ENCODE measurements at places on chromosomes 1 and 21.
A peak's percentile ranks its signal among the peaks of the same experiment; 100 is the strongest.

- DNase-seq = no peak
Observed at GRCh38 chr1:67439277-67440029, 9.3 kb upstream of the SERBP1 start.

DNA sequence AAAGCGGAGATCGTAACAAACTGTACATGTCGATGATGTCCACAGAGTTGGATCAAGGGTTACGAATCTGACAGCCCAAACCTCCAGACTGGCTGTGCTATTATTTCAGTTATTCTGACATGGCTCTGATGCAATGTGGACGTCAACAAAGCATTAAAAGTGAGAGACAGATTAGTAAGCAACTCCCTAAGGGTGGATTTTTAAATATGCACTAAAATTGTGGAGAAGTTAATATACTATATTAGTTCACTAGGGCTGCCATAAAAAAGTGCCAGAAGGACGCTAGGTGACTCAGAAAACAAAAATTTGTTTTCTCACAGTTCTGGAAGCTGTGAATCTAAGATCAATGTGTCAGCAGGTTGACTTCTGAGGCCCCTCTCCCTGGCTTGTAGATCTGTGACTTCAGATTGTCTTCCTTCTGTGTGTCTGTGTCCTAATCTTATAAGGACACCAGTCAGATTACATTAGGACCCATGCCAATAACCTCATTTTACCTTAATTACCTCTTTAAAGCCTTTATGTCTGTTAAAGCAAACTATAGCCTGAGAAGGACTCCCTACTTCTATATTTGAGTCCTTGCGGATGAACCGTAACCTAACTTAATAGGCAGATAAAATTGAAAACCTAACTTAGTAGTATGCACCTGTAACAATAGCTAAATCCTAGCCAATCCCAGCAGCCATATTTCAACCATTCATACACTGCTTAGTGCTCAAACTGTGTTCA is 66.0 kb upstream of the BACH1 start:
- no peak for DNase-seq

GRCh38 chr1:232249339-232249738 is 380.6 kb downstream of the SIPA1L2 start:
- DNase-seq = no peak

- peak; percentile 76 for DNase-seq
Observed at GRCh38 chr21:43331962-43332828, 94.7 kb downstream of the SIK1 start.

DNA sequence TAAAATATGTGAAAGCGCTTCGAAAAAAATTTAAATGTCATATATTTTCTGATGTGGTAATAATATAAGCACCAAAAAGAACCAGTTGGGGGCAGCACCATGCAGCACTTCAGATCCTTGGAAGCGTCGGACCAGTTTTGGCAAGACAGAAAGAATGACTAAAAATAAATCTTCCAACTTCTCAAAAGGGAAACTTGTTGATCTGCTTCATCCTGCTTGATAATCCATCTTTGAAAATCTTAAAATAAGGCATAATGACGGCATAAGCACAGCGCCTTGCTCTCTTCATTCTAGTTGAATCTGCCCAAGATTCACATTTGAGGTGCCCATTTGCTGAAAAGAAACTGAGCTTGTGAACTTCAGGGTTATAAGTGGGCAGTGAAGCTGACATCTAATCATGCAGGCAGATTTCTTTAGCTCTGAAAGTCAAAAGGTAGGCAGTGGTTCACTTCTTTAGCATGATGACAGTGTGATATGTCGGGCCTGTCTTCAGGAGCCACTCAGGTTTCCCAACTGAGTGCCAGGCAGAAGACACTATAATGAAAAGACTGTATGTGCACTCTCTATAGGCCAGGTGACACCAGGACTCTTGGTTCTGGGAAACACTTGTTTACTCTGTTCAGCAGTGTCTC is 19.8 kb upstream of the MUTYH start:
- DNase-seq = peak; percentile 80

DNA sequence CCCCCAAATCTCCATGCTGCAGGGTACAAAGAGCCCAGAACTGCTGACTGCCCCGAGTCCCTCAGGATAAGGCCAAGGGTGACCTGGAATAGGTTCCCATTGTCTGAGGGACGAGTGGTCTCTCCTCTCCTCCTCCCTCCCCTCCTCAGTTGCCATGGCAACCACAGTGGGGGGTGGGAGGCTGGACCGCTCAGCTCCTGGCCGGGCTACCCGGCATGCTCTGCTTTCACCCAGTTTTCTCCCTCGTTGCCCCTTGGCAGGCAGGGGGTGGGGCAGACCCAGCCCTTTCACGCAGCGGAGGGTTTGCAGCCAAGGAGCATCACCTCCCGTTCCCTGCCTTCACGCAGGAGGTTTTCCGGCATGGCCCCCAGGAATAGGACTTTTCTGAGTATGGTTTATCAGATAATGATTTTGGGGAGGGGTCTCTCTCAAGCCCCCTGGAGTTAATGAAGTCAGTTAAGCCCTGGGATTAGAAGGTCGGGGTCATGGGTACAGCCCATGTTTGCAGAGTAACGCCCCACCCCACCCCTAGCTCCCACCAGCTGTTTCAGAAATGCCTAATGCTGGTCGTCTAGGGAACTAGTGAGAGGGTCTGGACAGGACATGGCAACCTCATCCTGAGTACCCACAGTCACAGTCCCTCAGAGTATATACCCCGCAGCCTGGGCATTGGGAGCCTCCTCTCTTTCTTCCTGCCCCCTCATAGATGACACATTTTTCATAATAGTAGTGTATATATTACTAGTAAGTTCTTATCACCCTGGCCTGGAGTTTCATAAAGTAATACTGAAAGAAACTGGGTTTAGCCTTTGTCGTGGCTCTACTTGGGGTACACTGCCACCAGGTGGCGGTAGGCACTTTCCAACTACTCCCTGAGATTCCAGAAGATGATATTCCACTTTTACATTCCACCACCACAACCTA is 20.7 kb downstream of the C1QB start:
- peak; percentile 70 for DNase-seq

DNA sequence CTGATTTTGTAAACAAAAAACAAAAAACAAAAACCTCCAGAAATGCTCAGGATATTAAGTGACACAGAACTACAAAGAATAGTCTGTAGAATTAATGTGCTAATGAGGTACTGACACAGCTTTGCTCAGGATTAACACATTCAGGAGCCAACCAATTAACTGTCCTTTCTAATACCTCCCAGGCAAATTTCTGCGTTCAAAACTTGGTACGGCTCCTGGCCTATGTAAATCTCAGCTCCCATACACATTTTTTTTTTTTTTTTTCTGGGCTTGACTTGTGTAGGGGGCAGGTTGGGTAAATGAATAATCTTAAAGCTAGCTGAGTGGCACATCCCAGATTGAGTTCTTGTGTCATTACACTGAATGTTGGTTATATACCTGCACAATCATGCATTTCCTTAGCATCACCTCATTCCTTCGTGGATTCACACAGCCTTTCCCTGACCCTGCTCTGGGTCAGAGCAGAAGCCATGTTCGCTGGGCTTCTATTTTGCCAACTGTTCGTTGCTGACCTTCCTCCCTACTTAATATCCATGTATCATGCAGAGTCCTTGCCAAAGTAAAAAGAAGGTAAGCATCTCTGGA is 12.6 kb upstream of the IER5 start:
- DNase-seq = no peak

- no peak for DNase-seq
Observed at GRCh38 chr21:16069178-16070112, 339.7 kb downstream of the USP25 start.

DNA sequence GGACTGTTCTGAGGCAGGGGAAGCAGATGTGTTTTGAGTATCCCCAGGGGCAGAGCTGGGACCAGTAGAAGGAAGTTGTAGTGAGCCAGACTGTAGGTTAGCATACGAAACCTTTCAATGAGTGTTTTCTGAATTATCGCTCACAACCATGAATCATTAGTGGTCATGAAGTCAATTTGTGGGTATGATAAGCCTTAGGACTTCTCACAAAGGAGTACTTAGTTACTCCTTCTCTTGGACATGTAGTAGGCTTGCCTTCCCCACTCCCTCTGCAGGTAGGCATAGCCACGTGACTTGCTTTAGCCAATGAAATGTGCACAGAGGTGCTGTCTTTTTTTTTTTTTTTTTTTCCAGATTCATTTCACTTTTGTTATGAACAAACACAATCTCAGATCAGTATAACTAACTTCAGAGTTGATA is 23.9 kb upstream of the FAAH start:
- no peak for DNase-seq

DNA sequence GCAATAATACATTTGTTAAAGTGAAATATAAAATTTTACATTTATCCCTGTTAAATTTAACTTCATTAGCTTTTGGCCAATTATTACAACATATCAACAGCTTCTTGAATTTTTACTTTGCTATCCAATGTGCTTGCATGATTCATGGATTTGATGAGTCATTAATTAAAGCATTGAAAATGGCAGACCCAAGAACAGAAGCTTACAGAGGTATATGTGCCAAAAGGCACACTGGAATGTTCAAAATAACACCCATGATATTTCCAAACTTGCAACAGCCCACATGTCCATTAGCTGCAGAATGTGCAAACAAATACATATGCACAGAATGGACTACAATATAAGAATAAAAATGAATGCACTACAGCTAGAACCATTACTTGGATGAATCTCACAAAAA is 76.4 kb upstream of the MAN1A2 start:
- no peak for DNase-seq

GRCh38 chr1:65527190-65527589 is 106.7 kb downstream of the LEPR start:
- DNase-seq = no peak

GRCh38 chr1:111141245-111142220 is 1.5 kb downstream of the CEPT1 start:
- no peak for DNase-seq

DNA sequence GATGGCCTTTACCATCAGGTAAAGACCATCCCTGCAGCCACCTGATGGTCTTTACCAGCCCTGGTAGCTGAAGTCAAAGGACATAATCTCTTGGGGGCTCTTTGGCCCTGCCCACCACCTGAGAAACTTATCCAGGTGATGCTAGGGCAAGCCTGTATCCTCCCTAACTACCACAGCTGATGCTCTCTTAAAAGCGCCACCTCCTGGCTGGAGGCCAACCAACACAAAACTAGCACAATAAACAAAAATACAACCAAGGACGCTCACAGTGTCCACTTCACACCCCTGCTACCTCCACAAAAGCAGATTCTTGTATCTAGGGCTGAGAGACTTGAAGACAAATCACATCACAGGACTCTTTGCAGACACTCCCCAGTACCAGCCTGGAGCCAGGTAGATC is 357.1 kb upstream of the POU3F1 start:
- no peak for DNase-seq

DNA sequence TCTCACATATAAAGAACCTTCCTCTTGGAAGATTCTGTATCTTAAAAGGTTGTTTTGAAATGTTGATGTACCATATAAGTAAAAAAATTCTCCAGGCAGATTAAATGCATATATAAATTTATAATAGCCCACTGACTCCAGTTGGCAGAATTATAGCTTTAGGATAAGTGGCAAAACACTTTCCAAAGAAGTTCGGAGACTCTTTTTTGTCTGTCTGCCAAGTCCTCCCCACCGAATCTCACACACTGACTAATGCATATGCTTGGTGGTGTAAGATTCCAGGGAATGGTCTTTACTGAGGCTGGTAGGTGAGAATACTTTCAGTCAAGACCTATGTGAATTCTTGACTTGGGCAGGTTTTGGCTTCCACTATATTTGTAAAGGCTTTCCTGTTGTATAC is 724.3 kb upstream of the CXADR start:
- no peak for DNase-seq

GRCh38 chr1:68890736-68891135 is 393.9 kb upstream of the DEPDC1 start:
- no peak for DNase-seq

DNA sequence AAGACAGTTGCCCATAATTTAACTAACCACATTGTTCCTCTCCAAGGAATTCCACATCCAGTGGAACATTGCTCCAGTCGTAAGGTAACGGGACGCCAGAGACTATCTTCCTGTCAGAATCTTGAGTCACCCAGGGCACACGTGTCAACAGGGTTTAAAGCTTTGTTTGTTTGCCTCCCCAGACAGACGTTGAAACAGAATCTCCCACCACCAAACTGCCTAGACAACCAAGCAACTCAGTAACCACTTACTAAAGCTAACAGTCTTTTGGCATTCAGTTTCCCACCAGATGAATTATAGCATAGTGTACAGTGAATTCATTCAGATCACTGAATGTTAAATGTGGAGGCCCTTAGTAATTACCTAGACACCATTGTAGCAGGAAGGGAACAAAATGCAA is 439.5 kb downstream of the PLPP3 start:
- DNase-seq = no peak

GRCh38 chr1:3903141-3904005 is 3.3 kb upstream of the C1orf174 start:
- peak; percentile 58 for DNase-seq

DNA sequence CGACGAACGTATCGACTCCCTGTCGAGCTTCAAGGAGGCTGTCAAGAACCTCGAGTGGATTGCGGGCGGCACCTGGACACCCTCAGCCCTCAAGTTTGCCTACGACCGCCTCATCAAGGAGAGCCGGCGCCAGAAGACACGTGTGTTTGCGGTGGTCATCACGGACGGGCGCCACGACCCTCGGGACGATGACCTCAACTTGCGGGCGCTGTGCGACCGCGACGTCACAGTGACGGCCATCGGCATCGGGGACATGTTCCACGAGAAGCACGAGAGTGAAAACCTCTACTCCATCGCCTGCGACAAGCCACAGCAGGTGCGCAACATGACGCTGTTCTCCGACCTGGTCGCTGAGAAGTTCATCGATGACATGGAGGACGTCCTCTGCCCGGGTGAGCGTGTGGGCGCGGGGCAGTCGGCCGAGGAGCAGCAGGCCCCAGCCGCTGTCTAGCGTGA is 28.0 kb downstream of the COL6A2 start:
- DNase-seq = peak; percentile 13

GRCh38 chr1:107900090-107900945 is 64.7 kb downstream of the VAV3 start:
- DNase-seq = no peak

- DNase-seq = no peak
Observed at GRCh38 chr1:42288311-42288985, 46.6 kb downstream of the FOXJ3 start.

DNA sequence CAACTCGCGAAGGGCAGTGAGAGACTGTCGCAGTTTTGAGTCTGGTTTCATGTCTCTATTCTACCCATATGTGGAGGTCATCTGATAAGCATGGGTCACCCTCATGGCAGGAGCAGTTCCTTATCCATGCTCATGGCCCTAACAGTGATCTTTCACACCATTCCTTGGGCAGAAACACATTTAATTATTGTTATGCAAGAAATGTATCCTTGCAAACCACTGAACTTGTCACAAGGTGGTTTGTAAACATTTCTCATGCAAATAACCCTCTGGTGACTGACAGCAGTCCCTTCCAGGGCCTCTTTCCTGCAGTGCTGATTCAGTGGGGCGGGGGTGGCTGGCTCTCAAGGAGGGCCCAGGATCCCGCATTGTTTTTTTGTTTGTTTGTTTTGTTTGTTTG is 421.4 kb upstream of the RUNX1 start:
- DNase-seq = no peak

GRCh38 chr1:31441073-31441472 is 28.1 kb downstream of the SERINC2 start:
- no peak for DNase-seq

- DNase-seq = peak; percentile 78
Observed at GRCh38 chr1:183318433-183318832, 99.7 kb downstream of the NMNAT2 start.

- peak; percentile 35 for DNase-seq
Observed at GRCh38 chr1:65141394-65141793, 6.6 kb upstream of the AK4 start.

- no peak for DNase-seq
Observed at GRCh38 chr1:221839782-221840395, 98.0 kb upstream of the DUSP10 start.

- no peak for DNase-seq
Observed at GRCh38 chr1:230334447-230334837, 91.7 kb downstream of the PGBD5 start.

Data from right hindlimb (tissue), 1 donor.